CD4-positive, CD25-positive, alpha-beta regulatory T cell (primary cell): ENCODE measurements at places on chromosomes 7 and 10. TPM values are rescaled to one million over a fixed set of nuclear protein-coding genes. Genes with fewer than 3 reads are reported as not detected.

Gene PKD2L1
- total RNA-seq = not detected

Gene PILRA
- total RNA-seq = 13.2 TPM

Gene PRKAR2B
- 8.0 TPM for total RNA-seq

Gene NEUROD6
- total RNA-seq = not detected

Gene SORCS3
- not detected for total RNA-seq

Gene SLC35B4
- 10.7 TPM for total RNA-seq

Gene CYP2C9
- total RNA-seq = not detected

Gene UPK3B
- total RNA-seq = 8.4 TPM

Gene WNT2
- total RNA-seq = not detected

Gene ZNF365
- total RNA-seq = 13.8 TPM

- no peaks in the 10 kb centered on the region for H3K4me1 ChIP-seq
- no peak for DNase-seq
- H3K36me3 ChIP-seq = no peaks in the 10 kb centered on the region
These were observed 85.5 kb downstream of the TMEM130 start for GRCh38 chr7:98784216-98784785.

DNA sequence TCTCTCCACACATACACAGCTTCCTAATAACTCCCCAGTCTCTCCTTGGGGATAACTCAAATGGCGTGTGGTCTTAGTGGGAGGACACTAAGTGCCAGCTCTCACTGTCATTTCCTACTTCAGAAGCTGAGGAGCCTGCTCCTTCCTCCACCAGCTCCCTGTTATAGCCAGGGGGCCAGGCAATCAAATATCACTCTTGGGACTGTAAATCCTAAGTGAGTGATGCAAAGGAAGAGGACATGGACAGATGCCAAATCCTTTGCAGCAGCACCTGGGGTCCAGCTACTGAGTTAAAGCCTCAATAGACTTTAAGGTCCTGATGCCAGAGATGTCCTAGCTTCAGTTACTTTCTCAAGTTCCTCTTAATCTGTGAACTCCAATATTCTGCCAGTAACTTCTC lies 34.1 kb downstream of the SEM1 start:
- H3K4me3 ChIP-seq = no peak overlapping the region
- H3K27me3 ChIP-seq = no peaks in the 10 kb centered on the region
- H3K36me3 ChIP-seq = peaks cover 16% of the 10 kb centered on the region
- H3K4me1 ChIP-seq = no peaks in the 10 kb centered on the region
- DNase-seq = no peak

- H3K4me3 ChIP-seq = no peak overlapping the region
- DNase-seq = no peak
- no peak overlapping the region for H3K27ac ChIP-seq
- H3K27me3 ChIP-seq = no peaks in the 10 kb centered on the region
- no peaks in the 10 kb centered on the region for H3K4me1 ChIP-seq
These were observed 34.7 kb downstream of the RBM17 start for GRCh38 chr10:6123532-6123931.

GRCh38 chr10:20132816-20133215 lies 316.6 kb downstream of the PLXDC2 start:
- H3K4me3 ChIP-seq = no peak overlapping the region
- no peaks in the 10 kb centered on the region for H3K27me3 ChIP-seq
- H3K27ac ChIP-seq = no peak overlapping the region
- no peaks in the 10 kb centered on the region for H3K36me3 ChIP-seq

DNA sequence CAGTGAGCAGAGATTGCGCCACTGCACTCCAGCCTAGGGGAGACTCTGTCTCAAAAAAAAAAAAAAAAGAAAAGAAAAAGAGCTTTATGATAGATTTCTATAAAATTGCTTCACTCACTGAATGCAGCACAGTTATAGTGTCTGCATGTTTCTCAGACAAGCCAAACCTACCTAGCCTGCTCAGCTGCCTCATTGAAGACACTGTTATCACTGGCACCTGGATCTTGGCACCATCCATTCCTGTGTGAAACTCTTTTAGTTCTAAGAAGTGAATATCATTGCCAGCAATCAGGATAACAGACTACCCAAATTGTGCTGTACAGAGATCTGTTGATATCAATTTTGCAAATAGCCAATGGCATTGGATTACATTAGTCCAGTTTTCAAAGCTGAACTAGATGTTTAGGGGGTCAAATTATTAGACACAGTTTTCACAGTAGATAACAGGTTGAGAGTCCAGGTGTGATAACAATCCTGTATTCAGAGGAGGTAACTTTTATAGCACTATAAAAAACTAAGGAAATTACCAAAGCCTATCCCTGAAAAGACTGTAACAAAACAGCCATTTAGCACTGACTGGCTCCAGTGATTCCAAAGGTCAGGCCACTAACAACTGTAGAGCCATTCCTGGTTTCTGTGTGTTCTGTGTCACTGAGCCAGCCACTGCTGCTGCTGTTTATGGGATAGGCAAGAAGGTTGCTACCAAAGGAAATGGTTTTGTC lies 17.1 kb downstream of the PDSS1 start:
- no peaks in the 10 kb centered on the region for H3K27me3 ChIP-seq
- H3K27ac ChIP-seq = no peak overlapping the region
- H3K4me1 ChIP-seq = no peaks in the 10 kb centered on the region
- no peak overlapping the region for H3K4me3 ChIP-seq
- no peak for DNase-seq

DNA sequence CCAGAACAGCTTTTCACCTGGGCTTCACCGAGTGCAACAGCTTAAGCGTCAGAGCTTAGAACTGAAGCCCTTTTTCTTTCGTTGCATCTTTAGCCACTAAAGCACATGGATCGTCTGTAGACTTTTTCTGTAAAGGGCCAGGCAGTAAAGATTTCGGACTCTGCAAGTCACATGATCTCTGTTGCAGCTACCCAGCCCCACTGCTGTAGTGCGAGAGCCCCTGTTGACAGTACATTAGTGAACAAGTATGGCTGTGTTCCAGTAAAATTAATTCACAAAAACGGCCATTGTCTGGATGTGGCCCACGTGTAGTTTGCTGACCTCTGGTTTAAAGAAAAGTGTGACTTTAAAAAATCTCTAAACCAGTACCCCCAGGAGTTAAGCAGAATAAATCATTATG lies 39.4 kb downstream of the FBH1 start:
- no peaks in the 10 kb centered on the region for H3K4me1 ChIP-seq
- no peak for DNase-seq
- H3K27me3 ChIP-seq = no peaks in the 10 kb centered on the region
- H3K4me3 ChIP-seq = no peak overlapping the region
- no peak overlapping the region for H3K27ac ChIP-seq
- peaks cover 80% of the 10 kb centered on the region for H3K36me3 ChIP-seq

GRCh38 chr7:126718419-126718818 lies 534.3 kb downstream of the GRM8 start:
- no peak for DNase-seq
- no peak overlapping the region for H3K4me3 ChIP-seq
- no peaks in the 10 kb centered on the region for H3K4me1 ChIP-seq
- no peaks in the 10 kb centered on the region for H3K27me3 ChIP-seq
- H3K27ac ChIP-seq = no peak overlapping the region

DNA sequence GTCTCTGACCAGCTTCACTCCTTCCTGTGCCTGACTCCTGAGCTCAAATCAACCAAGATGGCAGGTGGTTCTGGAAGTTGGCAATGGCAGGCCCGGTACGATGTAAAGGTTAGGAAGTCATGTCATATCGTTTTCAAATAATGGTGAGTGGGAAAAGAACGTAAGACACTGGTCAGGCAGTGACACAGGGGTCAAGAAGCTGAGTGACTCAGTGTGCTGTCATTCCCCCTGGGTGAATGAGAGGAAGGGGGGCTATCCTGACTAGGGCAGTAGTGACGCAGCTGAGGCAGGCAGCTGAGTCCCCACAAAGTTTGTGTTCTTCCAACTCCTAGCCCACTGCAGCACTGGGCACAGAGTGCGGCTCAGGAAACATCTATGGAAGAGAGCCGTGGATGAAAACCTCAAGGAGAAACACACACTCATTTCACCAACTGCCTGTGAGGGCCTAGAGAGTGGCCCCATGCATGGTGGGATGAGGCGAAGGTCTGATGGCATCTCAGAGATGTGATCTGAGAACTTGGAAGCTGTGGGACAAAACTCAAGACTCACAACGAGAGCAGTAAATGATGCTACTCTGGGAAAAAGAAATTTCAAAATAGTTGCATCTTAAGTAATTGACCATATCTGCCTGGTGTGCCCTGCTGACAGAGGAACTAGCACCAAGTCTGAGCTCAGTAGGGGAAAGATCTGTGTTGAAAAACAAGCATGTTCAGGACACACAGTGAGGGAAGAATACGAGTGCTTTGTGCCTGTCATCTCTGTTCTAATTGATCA lies 23.2 kb downstream of the CREB3L2 start:
- no peaks in the 10 kb centered on the region for H3K36me3 ChIP-seq
- no peaks in the 10 kb centered on the region for H3K27me3 ChIP-seq
- H3K4me3 ChIP-seq = no peak overlapping the region
- DNase-seq = no peak

DNA sequence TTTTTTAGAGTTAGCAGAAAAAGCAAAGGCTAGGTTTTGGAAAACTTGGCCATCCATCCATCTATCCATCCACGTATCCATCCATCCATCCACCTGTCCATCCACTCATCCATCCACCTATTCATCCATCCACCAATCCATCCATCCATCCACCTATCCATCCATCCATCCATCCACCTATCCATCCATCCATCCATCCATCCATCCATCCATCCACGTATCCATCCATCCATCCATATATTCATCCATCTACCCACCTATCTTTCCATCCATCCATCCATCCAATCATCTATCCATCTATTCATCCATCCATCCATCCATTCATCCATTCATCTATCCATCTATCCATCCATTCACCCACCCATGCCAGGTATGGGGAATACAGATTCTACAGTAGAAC lies 81.7 kb upstream of the MPP7 start:
- H3K36me3 ChIP-seq = no peaks in the 10 kb centered on the region
- H3K27ac ChIP-seq = no peak overlapping the region
- H3K4me3 ChIP-seq = no peak overlapping the region
- DNase-seq = no peak

GRCh38 chr7:130270947-130271800 lies 4.5 kb downstream of the CPA2 start:
- H3K4me3 ChIP-seq = no peak overlapping the region
- no peaks in the 10 kb centered on the region for H3K36me3 ChIP-seq
- no peaks in the 10 kb centered on the region for H3K4me1 ChIP-seq

- DNase-seq = no peak
- H3K27me3 ChIP-seq = no peaks in the 10 kb centered on the region
- H3K27ac ChIP-seq = no peak overlapping the region
These were observed 1167.6 kb downstream of the NXPH1 start for GRCh38 chr7:9600974-9601373.

GRCh38 chr7:49396229-49396628 lies 377.2 kb upstream of the VWC2 start:
- DNase-seq = no peak
- no peak overlapping the region for H3K27ac ChIP-seq
- H3K4me1 ChIP-seq = no peaks in the 10 kb centered on the region
- no peak overlapping the region for H3K4me3 ChIP-seq
- H3K27me3 ChIP-seq = no peaks in the 10 kb centered on the region

GRCh38 chr10:70567603-70568002 lies 34.9 kb downstream of the PRF1 start:
- no peaks in the 10 kb centered on the region for H3K36me3 ChIP-seq
- no peak for DNase-seq
- no peak overlapping the region for H3K27ac ChIP-seq
- H3K4me1 ChIP-seq = no peaks in the 10 kb centered on the region
- no peaks in the 10 kb centered on the region for H3K27me3 ChIP-seq

GRCh38 chr10:20256969-20257368 lies 440.7 kb downstream of the PLXDC2 start:
- no peaks in the 10 kb centered on the region for H3K27me3 ChIP-seq
- H3K4me3 ChIP-seq = peak overlapping the region; percentile 21
- no peaks in the 10 kb centered on the region for H3K36me3 ChIP-seq
- no peak for DNase-seq
- no peak overlapping the region for H3K27ac ChIP-seq
- no peaks in the 10 kb centered on the region for H3K4me1 ChIP-seq

DNA sequence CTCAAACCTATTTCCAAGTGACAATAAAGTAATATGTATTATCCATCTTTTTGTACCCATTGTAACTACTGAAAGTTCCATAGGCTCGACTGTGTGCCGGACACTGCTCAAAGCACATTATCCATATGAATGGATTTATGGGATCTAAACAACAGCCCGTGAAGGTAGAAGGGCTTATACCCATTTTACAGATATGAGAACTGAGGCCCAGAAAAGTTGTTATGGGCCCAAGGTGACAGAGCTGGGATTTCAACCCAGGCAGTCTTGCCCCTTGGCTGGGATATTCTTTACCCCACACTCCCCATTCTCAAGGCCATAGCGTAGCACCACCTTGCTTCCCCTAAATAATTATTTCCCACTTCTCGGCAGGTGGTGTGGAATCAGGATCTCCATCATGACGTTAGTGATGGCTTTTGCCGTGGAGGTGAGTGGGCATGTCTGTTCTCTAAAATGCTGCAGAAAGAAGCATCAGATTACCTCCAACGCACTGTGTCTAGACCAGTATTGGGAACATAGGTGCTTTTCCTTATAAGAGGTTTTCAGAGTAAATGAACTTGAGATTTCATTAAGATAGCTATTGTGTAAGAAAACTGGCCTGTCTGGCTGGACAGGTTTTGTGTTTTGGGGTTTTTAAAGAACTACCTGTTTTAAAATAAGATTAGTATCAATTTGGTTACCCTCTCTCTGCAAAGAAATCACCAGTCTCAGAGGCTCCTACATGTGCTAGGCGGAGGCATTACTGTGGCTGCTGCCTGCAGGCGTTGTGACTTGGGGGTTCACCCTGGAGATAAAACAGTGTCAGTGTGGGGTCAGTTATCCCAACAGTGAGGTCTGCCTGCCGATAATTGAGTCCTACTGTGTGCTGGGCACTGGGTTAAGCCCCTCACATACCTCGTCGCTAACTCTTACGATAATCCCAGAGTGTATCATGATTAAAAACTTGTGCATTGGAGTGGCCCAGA lies 85.1 kb upstream of the SDK1 start:
- H3K36me3 ChIP-seq = no peaks in the 10 kb centered on the region
- no peaks in the 10 kb centered on the region for H3K4me1 ChIP-seq
- no peak for DNase-seq
- H3K4me3 ChIP-seq = no peak overlapping the region
- no peak overlapping the region for H3K27ac ChIP-seq

DNA sequence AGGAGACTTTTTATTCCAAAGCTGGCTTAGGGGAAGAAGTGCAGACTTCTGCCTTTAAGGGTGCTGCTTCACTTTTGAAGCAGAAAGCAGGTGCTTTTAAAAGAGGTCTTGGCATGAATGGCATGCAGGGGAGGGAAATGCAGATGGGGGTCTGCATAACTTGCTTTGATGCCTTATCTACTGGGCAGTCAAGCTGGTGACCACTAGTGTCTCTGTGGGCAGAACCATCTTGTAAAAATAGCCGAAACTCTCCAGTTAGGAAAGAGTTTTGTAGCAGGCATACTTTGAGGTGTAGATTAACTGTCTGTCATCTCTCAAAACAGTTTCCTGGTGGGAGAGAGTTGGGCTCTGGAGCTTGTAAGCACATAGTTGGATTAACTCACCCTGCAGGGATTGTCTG lies 9.9 kb upstream of the CTNNA3 start:
- peaks cover 4% of the 10 kb centered on the region for H3K27me3 ChIP-seq
- H3K36me3 ChIP-seq = no peaks in the 10 kb centered on the region
- no peak overlapping the region for H3K27ac ChIP-seq
- H3K4me1 ChIP-seq = no peaks in the 10 kb centered on the region

- H3K27ac ChIP-seq = no peak overlapping the region
- no peak overlapping the region for H3K4me3 ChIP-seq
- H3K36me3 ChIP-seq = no peaks in the 10 kb centered on the region
- DNase-seq = no peak
- H3K27me3 ChIP-seq = no peaks in the 10 kb centered on the region
- H3K4me1 ChIP-seq = no peaks in the 10 kb centered on the region
These were observed 261.8 kb upstream of the SHH start for GRCh38 chr7:156074084-156074483.

GRCh38 chr7:111920329-111920728 lies 285.9 kb downstream of the DOCK4 start:
- no peak for DNase-seq
- no peaks in the 10 kb centered on the region for H3K4me1 ChIP-seq
- H3K27me3 ChIP-seq = no peaks in the 10 kb centered on the region
- no peak overlapping the region for H3K27ac ChIP-seq
- no peak overlapping the region for H3K4me3 ChIP-seq
